CMK (cell line): ENCODE measurements at places on chromosomes 6 and 20.

GRCh38 chr6:143747347-143747842 is 69.6 kb downstream of the PHACTR2 start:
- no peak for DNase-seq

GRCh38 chr20:14947946-14948345 is 610.5 kb upstream of the FLRT3 start:
- no peak for DNase-seq

GRCh38 chr6:148324297-148324985 is 18.2 kb upstream of the SASH1 start:
- no peak for DNase-seq

DNA sequence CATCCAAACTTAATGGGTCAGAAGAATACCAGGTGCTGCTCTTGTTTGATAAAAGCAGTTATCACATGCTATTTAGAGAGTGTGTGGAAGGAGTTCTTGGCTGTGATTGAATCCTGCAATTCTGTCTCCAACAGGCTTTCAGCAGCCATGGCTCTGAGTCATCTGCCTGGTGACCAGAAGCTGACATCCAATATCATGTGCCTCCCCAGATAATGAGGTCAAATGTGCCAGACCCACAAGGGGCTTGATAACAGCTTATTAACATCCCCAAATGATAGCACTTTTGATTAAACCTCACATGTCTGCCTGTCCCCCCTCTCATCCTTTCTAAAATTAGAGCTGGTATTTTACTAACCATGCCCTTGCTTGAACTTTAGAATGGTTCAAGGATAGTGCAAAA is 175.7 kb upstream of the PLN start:
- DNase-seq = no peak

DNA sequence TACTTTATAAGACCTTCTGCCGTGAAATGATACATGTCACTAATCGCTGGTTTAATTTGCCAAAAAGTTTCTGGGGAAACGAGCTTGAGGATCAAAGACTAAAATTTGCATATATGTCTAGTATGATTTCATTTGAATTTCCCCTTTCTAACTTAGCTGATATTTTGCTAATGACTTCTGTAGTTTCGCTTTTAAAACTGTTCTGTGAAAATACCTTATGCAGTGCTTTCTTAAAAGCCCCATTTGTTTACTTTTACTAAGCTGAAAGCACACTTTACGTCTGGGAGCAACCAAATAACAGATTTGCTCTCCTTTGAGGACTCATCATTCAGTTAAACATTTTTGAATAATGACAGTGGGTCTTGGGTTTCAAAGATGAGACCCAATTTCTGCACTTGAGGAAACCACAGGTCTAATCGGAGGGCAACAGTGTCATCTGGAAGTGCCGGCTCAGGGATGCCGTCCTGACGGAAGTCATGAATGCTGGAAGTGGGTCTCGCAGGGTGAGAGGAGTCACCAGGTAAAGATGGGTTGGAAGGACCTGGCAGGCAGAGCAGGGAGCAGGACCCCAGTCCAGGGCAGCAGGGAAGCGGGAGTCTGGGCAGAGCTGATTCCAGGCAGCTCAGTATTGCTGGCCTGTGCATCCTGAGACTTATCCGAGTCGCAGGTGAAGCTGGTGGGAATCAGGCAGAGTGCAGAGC is 33.2 kb downstream of the PLEKHG1 start:
- no peak for DNase-seq

GRCh38 chr6:104505838-104506237 is 353.9 kb downstream of the HACE1 start:
- DNase-seq = no peak

DNA sequence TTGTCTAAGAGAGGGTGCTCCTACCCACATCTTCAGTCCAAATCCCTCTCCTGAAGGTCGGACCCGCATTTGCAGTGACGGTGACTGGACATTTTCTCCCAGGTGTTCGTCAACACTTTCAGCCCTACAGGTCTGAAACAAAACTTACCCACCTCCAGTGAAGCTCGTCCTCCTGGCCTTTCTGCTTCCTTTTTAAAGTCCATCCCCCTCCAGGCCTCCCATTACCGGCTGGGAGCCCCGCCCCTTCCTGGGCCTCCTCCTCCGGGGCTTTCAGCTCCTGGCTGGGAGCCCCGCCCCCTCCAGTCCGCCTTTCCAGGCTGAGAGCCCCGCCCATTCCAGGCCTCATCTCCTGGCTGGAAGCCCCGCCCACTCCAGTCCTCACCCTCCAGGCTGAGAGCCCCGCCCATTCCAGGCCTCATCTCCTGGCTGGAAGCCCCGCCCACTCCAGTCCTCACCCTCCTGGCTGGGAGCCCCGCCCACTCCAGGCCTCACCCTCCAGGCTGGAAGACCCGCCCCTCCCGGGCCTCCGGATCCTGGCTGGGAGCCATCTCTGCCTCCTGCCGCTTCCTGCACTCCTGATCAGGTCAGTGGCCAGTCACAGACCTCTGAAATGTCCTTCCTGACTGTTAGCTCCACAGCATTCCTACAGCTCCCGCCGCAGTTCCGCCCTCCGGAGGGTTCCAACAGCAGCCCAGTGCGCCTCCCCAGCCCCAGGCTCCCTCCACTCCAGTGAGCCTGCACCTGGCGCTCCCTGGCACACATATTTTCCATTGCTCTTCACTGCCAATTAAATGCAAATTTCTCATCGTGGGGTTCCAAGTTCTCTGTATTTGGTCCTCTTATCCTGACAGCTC is 98.5 kb downstream of the LY86 start:
- DNase-seq = peak; percentile 98

DNA sequence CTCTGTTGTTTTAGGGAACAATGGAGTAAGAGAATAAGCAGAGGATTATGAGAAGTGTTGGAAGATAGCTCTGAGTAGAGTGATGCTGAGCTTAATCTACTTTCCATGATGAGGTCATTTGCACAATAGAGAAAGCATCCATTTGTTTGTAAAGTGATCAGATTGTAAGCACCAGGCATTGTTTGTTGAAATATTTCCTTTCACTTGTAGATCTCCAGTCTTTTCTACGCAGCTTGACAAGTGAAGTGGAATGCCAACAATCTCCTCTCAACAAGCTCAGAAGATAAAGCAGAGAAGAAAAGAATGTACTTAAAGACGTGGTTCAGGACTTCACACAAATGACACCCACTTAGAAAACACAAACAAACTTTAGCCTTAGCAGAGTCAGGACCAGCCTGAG is 80.1 kb upstream of the MARCKS start:
- DNase-seq = no peak
